ENCODE measurements at places on chromosomes 2 and 18. TPM values are rescaled to one million over a fixed set of nuclear protein-coding genes. Genes with fewer than 3 reads are reported as not detected.

Gene SLC5A7
- not detected for total RNA-seq

Gene C18orf32
- total RNA-seq, result 6.6 TPM

Gene LINC00305
- total RNA-seq, result not detected

Gene GCG
- total RNA-seq, result not detected

Gene ADCYAP1
- 0.94 TPM for total RNA-seq
